ENCODE measurements at places on chromosomes 5 and 9.

DNA sequence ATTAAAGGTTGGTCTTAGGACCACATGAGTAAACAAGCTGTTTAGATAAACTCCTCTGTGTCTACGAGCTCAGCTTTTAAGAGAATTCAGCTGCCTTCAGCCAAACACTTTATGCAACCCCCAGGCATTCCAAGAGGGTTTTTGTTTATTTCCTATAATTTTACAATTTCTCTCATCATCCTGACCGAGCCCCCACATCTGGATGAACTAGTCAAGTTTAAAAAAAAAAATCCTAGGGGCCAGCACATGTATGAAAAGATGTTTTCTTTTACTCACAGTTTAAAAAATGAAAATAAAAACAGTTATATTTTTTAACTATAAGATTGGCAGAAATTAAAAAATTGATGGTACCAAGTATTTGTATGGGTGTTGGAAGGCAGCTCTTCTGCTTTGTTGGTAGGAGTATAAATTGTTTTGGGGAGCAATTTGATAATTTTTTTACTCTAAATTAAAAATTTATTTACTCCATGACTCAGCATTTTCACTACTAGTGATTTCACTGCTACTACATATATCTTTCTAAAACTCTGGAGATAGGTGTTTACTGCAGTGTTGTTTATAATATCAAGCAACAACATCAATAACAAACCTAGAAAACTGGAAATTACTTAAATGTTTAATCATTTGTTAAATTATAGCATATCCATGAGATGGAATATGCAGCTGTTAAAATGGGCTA, 18.1 kb downstream of the YTHDC2 start:
- no peak for DNase-seq

DNA sequence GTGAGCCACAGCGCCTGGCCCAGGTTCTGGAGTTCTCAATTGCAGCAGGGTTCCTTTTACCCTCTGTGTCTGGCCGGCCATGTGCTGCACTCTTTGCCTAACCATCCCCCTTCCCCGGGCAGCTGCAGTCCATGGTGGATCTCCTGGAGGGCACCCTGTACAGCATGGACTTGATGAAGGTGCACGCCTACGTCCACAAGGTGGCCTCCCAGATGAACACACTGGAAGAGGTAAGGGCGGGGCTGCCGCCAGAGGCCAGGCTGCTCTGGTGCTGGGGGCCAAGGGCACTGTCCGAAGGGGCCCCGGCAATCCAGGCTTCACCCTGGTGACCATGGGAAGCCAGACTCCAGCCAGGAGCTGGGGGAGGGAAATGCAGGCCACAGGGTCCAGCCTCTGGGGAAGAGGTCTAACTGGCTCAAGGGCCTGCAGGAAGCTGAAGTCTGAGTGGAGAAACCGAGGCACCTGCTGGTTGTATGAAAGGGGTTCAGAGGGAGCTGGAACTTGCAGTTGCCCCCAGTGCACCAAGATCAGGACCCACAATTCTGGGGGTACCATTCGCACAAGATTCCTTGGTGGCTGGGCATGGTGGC, 18.1 kb downstream of the OLFML2A start:
- DNase-seq, result no peak

- DNase-seq, result no peak
Observed at GRCh38 chr5:956941-957747, 51.5 kb upstream of the NKD2 start.

GRCh38 chr5:6143523-6143922, 234.8 kb downstream of the MED10 start:
- DNase-seq, result no peak

DNA sequence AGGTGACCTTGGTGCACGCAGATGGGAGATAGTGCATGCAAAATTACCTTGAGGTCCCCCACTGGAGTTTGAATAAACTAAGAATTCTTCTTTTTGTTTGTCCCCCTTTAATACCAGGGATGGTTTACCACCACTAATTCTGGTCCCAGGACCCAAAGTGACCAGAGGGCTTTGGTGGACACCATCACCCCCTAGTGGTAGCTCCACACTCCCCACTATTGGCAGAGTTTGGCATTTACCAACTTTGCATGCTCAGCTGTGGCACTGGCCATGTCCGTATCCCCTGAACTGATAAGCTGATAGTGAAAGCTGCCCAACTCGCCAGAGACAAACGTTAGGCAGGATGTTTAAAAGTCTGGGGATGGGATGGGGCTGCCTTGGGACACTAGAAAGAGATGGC, 3.3 kb downstream of the ASTN2 start:
- peak; percentile 22 for DNase-seq

GRCh38 chr5:16539169-16539666, 73.6 kb upstream of the ZNF622 start:
- DNase-seq, result no peak

DNA sequence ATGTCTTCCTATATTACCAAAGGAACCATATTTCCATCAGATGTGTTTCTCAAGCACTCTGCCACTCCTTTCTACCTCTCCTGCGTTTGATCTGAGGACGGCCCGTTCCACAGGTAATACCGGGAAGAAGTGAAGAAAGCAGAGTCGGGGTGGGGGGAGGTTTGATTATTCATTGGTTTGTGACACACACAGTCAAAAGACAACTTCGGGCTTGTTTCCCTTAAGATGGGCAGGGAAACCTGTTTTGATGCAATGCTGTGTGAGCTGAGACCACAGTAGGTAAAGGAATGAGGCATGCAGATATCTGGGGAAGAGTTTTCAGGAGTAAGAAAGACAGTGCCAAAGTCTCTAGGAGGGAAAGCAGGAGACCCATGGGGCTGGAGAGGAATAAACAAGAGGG, 54.0 kb downstream of the BOD1 start:
- no peak for DNase-seq

- DNase-seq, result no peak
Observed at GRCh38 chr5:124087752-124088151, 575.8 kb downstream of the CSNK1G3 start.

Data from NCI-H1694 (cell line).